NCI-H187 treated with DMSO at 0.1 percent for 48 hours (cell line): ENCODE measurements at places on chromosomes 6 and 20.

DNA sequence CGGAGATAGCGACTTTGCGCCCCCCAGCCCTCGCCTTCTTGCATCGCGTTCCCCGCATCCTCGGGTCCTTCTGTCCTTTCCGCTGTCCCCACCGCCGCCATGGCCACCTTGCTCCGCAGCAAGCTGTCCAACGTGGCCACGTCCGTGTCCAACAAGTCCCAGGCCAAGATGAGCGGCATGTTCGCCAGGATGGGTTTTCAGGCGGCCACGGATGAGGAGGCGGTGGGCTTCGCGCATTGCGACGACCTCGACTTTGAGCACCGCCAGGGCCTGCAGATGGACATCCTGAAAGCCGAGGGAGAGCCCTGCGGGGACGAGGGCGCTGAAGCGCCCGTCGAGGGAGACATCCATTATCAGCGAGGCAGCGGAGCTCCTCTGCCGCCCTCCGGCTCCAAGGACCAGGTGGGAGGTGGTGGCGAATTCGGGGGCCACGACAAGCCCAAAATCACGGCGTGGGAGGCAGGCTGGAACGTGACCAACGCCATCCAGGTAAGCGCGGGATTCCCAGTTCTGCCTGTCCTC is 401 bp downstream of the SLC32A1 start:
- no peak for DNase-seq

DNA sequence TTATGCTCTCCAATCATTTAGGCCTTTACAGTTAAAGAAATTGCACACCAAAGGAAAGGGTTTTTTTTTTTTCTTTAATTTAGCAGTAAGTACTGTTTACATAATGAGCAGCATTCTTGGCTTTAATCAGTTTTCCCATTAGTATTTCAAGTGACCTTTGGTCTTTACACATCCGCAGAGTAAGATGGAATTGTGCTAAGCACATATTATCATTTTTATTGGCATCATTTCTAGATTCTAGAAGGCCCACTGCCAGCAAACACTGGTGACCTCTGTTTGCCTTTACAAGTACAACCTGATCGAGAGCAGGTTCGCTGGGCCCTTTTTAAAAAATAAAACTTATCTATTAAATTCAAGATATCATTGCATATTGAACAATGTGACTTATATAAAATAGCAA is 104.3 kb downstream of the ADGRG6 start:
- DNase-seq = no peak

DNA sequence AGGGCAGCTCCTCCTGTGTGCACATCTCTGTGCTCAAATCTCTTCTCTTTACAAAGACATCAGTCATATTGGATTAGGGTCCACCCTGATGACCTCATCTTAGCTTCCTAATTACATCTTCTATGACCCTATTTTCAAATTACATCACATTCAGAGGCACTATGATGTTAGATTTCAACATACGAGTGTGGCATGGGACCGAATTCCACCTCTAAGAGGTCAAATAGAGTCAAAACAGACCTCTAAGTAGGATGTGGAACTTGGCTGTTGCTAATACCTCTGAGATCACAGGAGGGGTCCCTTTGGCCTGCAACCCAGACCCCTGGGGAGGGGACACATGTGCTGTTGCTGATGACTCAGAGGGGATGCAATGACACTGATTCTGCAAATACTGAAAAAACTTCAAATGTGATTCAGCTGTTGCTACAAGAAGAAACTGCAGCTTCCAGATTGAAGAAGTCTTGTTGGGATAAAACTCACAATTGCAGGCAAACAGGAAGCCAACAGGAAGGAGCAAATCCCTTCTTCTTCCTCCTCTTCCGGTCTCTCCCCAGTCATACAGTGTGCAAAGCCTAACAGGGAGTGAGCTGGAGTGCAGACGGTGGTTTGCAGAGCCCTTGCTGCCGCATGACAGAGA is 216.2 kb downstream of the MYLK4 start:
- DNase-seq = no peak

GRCh38 chr6:156881687-156882629 is 104.8 kb downstream of the ARID1B start:
- DNase-seq = no peak

DNA sequence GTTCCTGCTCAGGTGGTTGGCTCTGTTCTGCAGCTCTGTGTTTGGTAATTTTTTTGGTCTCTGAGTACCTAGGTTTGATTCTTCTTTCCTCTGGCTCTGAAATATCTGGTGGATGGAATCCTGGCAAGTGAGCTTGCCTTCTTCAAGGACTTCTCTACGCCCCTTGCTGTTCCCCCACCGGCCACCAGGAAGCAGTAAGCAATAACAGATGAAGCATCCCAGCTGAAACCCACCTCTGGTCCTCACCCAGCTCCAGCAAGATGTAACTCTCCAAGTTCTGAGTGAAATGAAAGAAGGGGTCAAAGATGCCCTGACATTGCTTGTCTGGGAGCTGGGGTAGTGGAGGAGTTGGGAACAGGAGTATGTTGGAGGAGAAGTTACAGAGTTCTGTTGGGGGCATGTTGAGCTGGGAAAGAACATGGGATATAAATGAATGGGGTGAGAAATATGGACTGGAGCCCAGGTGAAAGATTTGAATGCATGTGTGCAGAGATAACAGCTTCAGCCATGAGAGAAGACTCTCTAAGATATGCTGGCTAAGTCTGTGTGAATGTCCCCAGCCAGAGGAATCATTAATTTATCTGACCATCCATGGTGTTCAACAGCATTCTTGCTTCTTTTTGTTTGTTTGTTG is 51.3 kb upstream of the GLP1R start:
- no peak for DNase-seq
